Spleen (tissue), 13 donors: ENCODE measurements at places on chromosomes 5 and 9.

- DNase-seq, result no peak
Observed at GRCh38 chr5:126531543-126532120, 63.4 kb downstream of the ALDH7A1 start.

DNA sequence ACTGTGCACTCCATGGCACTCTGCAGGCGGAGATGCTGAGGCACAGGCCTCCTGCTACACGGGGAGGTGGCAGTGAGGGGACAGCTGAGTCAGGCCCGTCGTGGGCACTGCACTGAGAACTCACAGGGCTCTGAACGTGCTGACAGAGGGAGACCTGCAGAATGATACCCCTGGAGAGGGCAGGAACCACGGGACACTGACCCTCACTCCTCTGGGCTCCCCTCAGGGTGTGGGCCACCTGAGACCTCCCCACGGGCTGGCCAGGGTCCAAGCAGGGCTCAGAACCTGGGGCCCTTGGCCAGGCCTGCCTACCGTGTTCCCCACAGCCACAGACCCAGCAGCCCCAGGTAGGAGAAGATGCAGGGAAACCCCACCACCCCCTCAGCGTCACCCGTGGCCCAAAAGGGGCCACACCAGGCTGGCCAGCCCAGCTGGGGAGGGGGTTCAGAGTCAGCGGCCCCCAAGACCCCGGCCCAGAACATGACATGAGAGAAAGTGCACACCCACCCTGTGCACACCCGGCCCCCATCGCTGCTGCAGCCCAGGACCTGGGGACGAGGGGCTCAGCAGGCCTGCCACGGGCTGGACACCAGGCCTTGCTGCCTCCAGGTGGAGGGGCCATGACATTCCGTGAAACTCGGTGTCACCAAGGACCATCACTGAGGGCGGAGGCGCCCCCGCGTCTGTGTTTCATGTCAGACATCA lies 30.9 kb downstream of the GLT6D1 start:
- DNase-seq, result no peak

GRCh38 chr5:111742177-111742994 lies 14.6 kb downstream of the NREP start:
- no peak for DNase-seq

GRCh38 chr9:36382484-36382883 lies 17.6 kb downstream of the RNF38 start:
- DNase-seq, result no peak

- no peak for DNase-seq
Observed at GRCh38 chr9:27033815-27034403, 28.4 kb upstream of the LRRC19 start.

DNA sequence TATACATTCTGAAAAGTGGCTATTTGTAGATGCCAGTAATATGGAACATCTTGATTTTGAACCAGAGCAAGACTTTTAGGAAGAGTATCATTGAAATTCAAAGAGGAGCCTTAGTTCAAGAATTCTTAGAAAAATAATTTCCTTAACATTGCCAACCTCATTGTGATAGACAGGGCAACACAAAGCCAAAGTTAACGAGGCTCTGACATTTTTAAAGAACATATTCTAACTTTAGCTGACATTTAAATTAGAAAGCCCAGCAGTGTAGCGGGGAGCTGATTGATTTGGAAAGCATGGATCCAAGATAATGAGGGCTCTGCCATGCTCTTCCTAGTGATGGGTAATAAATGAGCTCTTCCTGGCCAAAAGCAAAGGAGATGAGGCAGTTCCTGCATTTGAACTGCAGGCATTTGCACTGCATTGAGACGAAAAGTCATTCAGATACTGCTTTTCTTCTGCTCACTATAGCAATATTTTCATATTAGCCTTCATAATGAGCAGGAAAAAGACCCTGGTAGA lies 325.0 kb downstream of the ARHGEF28 start:
- DNase-seq, result no peak

DNA sequence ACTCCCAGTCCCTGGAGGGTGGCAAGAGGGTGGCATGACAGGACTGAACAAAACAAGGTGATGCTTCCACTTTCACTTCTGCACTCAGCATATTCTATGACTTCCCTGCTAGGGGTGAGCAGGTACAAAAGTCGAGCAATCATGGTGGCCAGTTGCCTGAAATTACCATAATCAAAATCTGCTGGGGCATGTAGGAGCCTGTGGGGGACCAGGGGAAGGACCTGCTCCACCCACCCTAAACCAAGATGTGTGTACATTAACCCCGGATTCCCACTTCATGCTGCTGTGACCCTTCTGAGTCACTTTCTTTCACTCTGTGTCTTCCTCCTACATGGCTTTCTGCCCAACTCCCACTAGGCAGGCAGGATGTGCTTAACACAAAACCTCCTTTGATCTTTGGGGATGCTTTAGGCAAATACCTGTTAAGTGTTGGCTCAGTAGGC lies 73.3 kb upstream of the PHF24 start:
- no peak for DNase-seq

GRCh38 chr9:136642439-136642921 lies 20.2 kb upstream of the EGFL7 start:
- no peak for DNase-seq

DNA sequence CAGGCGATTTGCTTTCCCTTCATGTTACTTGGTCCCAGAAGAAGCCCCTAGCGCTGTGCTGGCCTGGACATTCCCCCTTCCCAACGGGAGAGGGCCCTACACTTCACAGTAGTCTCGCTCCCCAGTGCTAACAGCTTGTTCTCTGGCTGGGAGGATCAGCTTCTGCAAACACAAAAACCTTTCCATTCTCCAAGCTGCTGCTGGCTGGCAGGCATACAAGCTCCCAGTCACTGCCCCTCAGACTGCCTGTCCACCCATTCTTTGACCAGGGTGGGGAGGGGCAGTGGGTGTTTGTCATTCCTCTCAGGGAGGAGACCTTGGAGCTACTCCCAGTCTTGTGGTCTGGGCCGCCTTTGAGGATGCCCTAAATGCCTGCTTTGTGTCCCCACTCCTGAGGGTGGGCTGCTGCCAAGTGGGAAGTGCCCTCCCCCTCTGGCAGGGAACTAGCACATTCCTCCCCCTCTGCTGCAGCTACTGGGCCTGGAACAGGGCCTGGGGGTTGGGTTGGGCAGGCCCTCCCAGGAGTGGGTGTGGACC lies 20.8 kb downstream of the ENHO start:
- DNase-seq, result no peak
